Caudate nucleus (tissue), 63 donors: ENCODE measurements at places on chromosomes 16 and 17.

GRCh38 chr16:87389245-87389644 lies 2.9 kb upstream of the MAP1LC3B start:
- DNase-seq = no peak

GRCh38 chr16:27566417-27566816 lies 16.5 kb downstream of the KATNIP start:
- DNase-seq = no peak

- DNase-seq = no peak
Observed at GRCh38 chr17:82444284-82444893, 6.2 kb downstream of the CYBC1 start.

GRCh38 chr17:19345067-19345460 lies 17.5 kb downstream of the B9D1 start:
- no peak for DNase-seq

GRCh38 chr16:4172070-4172469 lies 55.8 kb upstream of the ADCY9 start:
- DNase-seq = no peak

DNA sequence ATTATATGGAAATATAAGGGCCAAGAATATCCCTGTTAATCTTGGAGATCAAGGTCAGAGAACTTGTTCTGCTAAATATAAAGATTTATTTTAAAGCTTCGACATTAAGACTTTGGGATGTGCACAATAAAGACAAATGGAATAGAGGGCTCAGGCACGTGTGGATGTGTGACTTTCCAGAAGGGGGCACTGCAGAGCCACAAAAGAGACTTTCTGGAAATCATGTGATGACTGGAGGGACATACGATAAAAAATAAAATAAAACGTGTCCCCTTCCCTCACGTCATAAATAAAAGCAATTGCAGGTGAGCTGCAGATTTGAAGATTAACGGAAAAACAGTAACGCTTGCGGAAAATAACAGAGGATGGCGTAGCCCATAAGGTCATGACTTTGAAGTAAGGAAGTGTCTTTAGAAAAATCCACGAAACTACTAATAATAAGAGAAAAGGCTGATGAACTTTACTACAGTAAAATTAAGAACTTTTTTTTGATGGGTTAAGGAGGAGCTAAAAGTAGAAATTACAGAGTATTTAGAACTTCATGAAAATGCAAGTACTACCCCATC lies 9.4 kb upstream of the ENGASE start:
- DNase-seq = no peak

DNA sequence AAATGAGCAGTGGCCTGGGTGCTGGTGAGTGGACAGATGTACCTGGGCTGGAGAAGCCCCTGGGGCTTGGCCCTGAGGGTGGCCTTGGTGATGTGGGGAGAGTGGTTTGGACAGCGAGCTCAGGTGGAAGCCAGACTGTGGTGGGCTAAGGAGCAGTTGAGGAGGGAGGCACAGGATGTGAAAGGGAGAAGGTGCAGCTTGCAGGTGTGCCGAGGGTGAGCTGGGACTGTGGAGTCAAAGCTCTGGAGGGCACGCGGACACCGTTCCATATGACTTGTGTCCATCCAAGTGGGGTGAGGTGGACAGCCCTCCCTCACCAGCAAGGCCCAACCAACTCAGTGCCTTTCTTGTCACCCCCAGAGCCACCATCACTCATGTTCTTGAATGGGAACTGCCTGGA lies 170.8 kb upstream of the ZNF267 start:
- no peak for DNase-seq

DNA sequence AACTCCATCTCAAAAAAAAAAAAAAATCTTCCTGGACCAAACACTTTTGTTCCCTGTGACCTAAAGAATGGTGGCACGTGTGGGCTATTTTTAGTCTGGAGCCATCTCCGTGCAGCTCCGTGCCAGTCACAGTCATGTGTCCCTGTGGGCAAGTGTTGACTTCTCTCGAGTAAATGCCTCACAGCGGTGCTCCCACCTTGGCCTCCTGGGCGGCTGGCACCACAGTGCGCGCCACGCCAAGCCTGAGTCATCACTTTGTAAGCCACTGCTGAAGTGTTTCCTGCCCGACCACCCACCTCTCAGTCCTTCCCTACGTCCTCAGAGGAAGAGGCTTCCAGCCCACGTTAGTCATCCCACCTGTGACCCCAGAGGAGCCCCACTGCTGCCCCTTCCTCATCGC lies 10.9 kb upstream of the HEXD start:
- no peak for DNase-seq

- no peak for DNase-seq
Observed at GRCh38 chr16:9481747-9482730, 390.6 kb downstream of the HAPSTR1 start.

DNA sequence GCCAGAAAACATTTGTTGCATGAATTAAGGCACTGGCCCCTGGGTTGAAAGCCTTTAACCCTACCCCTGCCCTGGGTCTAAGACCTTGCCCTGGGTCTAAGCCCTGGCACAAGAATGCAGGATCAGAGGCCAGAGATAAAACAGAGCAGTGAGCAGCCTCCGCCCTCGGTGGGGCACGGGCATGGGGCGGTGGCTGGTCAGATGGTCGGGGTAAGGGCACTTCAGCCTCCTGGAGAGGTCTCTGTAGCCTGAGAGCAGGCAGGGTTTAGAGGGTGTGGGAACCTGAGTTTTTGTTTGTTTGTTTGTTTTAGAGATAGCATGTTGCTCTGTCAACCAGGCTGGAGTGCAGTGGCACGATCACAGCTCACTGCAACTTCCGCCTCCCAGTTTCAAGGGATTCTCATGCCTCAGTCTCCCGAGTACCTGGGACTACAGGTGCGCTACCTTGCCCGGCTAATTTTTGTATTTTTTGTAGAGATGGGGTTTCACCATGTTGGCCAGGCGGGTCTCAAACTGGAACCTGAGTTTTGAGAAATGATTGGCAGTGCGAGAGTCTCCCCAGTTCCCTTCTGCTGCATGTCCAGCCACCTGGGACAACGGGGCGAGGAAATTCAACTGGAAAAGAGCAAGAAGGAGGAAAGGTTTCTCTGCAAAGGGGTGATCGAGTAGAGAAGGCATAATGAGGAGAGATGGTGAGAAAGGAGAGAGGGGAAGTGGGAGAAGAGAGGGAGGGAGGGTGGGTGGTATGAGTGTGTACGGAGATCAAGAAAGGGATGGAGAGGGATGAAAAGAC lies 27.7 kb downstream of the TNS4 start:
- no peak for DNase-seq

DNA sequence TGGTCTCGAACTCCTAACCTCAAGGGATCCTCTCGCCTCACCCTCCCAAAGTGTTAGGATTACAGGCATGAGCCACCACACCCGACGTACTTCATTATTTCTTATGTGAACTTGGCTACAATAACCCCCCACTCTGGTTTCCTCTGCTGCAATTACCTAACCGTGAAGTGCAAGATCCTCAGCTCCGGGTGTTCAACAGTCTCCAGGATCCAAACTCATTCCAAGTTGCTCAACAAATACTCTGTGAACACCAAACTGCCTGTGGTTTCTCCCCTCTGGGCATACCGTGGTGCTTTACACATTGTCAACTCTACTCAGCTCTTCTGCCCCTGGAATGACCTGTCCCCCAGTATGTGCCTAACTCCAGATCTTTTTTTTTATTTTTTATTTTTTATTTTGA lies 6.8 kb upstream of the SULT1A1 start:
- no peak for DNase-seq

DNA sequence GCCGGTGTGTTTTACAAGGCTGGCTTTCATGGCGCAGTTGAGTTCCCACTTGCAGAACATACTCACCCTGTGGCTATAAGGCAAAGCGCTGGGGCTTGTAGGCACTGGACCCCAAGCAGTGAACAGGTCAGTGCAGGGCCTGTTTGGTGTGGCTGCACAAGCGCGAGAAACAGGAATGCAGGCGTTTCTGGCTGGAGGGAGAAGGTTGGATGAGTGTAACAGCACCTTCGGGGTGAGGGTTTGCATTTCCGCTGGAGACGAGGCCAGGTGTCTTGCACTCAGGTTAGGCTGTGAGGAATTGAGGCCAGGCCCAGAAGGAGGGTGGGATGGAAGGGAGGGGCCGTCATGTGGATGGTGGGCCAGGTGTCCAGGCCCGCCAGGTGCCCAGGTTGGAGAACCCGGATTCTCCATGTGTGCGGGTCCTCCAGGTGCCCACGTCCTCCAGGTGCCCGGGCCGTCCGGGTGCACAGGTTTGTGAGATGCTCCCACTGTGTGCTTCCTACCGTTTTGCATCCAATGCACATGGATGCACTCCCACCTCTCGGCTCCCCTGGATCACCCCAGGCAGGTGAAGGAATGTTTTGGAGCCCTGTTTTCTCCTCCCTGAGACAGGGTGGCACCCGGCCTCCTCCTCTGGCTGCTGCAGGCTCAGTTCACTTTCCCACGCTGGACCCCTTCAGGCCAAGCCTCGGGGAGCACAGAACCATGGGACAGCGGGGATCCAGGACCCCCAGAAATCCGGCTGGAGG lies 46.0 kb downstream of the SLC7A5 start:
- DNase-seq = no peak

DNA sequence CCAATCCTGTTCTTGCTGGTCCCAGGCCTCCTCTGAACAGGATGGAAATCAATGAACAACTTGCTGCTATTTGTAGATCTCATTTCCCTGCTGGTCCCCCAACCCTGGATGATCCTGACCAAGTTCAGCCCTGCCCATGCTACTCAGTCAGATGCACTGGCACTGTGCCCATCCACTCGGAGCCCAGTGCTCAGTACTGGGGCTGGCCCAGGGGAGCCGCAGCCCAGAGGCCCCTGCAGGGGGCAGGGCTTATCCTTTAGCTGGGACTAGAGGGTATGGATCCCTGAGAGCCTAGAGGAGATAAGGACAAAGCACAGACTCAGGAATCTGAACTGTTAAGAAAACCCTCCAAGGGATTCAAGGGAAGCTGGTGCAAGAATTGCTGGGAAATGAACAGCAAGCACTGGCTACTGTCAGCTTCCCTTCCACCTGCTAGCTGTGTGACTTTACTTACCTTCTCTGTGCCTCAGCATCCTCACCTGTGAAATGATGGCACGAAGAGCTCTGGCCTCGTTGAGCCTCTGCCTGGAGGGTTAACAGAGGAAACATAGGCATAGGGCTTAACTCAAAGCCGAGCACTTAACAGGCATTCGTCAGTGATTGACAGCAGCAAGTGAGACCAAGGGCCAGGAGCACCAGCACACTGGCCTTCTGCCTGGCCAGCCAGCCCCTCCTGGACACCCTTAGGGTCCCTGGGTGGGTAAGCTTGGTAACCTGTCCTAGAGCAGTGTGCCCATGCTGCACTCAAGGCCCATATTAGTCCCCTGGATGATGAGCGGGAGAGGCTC lies 29.8 kb upstream of the C1QL1 start:
- no peak for DNase-seq

GRCh38 chr16:4330277-4330874 lies 14.5 kb downstream of the GLIS2 start:
- peak; percentile 67 for DNase-seq

- DNase-seq = no peak
Observed at GRCh38 chr16:69526831-69527655, 38.7 kb upstream of the NFAT5 start.

DNA sequence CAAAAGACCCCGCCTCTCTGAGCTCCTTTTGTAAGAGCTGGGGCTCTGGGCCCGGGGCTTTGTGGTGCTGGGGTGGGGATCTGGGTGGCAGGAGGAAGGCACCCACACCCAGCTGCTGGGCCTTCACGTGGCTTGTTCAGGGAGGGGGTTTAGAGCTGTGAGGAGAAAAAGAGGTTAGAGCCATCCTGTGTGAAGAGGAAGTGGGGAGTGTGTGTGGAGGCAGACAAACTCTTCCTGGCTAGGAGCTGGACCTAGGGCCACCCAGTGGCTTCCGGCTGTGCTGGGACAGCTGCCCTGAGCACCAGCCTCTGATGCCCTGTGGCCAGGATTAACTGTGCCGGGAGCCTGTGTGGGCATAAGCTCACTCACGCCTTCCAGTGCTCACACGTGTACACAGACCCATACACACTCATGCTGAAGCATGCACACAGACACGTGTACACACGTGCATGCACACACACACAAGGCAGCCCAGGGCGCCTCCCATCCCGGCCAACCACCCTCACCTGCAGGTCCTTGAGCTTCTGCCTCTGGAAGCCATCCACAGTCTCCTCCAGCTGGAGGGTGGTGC lies 7.4 kb downstream of the CIBAR2 start:
- no peak for DNase-seq

DNA sequence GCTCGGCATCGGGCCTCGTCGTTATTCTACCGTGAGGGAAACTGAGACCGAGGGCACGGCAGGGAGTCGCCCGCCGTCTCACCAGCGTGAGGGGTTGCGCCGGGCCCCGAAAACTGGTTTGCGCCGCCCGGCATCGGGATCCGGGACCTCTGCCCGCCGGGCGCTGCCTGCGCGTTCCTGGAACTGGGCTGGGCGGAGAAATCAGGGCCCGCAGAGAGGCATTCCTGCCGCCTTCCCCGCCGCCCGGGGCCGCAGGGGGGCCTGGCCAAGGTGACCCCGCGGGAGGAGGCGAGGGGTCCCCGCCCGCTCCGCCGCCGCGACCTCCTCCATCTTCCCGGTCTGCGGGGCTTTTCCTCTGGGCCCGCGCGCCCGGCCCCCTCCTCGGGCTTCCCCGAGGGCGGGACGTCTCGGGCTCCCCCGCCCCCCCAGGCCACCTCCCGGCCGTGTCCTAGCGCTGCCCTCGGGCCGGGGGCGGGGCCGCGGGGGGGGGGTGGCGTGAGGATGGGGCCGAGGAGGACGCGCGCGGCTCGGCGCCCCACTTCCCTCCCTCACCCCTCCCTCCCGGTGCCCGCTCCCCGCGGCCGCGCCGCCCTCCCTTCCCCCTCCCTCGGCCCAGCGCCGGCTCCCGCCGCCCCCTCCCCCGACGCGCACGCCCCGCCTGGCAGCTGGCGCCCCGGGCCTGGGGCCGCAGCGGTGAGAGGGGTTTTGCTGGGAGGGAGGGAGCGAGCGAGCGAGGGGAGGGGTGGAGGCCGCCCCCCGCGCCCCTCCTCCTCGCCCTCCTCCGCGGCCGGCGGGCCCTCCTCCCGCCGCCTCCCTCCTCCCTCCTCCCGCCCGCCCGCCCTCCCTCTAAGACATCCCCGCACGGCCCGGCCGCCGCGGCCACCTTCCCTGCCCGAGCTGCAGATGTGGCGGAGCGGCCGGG lies at the start of gene GLIS2:
TSS of gene GLIS2 (plus strand) at position 882 of the 922 bp plus-strand sequence. CDS start 16,214 bp downstream, outside the sequence.
- DNase-seq = peak; percentile 61

DNA sequence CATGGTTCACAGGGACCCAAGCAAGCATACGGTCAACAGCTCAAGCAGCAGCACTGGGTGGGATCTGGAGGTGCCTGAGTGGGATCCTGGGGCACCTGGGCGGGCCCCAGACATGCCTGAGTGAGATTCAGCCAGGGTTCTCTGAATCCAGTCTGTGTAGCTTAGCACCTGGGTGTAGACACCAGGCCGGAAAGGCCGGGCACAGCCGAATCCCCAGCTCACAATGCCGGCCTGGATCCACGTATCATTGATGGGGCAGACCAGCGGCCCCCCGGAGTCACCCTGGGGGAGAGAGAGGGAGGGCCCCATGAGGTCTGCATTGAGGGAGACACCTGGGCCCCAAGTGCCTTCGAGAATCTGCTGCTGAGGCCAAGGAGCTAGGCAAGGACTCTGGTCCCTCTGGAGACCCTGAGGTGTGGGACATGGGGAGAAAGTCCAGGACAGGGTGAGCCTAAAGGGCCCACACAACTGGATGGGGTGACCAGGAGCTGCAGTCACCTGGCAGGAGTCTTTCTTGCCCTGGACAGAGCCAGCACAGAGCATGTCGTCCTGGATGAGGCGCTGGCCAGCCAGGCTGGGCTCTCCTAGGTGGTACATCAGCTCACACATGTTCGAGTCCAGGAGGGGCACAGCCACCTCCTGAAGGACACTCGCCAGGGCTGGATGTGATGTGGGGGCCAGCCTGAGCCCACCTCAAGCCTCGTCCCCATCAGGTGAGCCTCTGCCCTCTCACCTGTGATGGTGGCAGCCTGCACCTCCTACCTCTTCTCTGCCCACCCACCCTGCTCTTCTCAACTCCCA lies 9.7 kb downstream of the ZG16B start:
- no peak for DNase-seq
